ENCODE measurements at places on chromosomes 13 and 19.

GRCh38 chr19:56905631-56906150 lies 65.2 kb upstream of the PEG3 start:
- ATAC-seq = no peak

DNA sequence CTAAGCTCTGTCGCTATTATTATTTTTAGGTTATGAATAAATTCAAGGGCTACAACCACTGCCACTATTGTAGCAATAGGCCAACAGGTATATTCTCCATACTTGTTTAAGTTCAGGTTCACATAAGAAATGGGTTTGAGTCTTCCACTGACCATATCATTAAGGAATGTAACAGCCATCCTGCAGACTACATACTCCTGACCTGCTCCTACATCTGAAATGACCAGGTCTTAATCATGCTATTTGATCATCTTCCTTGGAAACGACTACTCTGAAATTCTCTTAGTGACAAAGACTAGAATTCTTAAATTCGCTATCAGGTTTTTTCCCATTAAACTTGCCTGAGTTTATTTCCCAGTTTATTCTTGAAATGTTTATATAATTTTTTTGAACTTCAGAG lies 66.8 kb downstream of the IPO5 start:
- ATAC-seq = no peak

- no peak for ATAC-seq
Observed at GRCh38 chr19:35790981-35791813, 15.8 kb downstream of the ARHGAP33 start.

GRCh38 chr13:106173346-106173745 lies 362.1 kb downstream of the EFNB2 start:
- no peak for ATAC-seq

Data from stimulated activated memory B cell treated with anti-CD40 and anti-IgM and Interleukin-4, amounts not matched to agents 10 μg/mL and 1 μg/mL and 100 μg/mL, for 72 hours (primary cell).